GM10248 (cell line): ENCODE measurements at places on chromosomes 7 and 10.

DNA sequence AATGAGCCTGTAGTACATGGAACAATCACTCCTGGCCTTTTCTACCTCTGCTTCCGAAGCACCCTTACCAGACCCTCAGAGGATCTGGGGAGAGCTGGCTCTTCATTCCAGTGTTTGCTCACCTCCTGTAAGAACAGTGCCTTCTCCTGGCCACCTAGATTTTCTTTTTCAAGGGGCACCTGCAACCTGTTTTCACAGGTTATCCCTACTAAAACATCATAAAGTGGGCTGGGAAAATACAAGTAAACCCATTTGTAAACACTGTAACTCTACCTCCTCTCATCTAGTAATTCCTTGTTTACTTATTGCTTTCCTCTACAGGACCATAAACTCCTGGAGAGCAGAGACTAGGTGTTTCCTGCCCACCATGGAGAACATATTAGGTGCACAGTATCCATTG is 1.1 kb downstream of the PIK3AP1 start:
- DNase-seq: no peak

DNA sequence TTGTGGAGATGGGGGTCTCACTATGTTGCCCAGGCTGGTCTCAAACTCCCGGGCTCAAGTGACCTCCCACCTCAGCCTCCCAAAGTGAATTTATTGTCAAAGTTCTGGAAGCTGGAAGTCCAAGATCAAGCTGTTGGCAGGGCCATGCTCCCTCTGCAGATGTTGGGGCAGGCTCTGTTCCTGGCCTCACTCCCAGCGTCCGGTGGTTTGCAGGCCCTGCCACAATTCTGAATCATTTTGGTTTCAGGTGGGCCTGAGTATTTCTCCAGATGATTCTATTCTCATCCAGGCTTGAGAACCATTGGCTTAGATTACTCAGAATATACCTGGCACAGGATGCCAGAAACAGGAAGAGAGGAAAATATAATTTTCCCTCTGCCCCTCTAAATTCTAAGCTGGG is 737.4 kb downstream of the TNS3 start:
- DNase-seq: no peak

DNA sequence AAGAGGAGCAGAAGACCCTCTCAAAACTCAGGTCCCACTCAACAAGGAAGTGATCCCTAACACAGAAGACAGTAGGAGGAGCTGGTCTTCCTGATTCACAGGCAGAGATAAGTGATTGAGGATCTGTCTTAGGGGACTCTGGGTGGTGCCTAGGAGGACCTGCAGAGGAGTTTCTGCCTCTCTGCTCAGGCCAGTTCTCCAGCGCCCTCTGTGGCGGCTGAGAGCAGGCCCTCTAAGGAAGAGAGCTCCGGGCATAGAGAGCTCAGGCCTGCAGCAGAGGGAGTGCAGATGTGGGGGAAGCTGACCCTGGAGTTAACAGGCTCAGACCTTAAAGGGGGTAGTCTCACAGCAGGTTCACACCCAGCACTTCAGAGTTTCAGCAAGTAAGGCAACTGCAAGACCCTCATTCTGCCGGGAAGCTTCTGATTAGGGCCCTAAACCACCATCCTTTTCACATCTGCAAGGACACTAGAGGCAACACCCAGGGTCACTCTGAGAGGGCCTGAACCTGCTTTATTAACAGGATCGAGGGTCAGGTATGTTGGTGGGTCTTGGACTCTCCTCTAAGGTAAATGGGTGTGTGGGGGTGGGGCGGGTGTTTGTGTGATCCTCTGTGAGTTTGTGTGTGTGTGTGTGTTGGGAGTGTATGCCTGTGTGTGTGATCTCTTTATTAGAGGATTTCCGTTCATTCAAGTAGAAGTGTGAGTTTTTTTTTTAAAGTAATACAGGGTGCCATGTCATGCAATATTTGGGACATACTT is 57.6 kb upstream of the TARP start:
- no peak for DNase-seq

DNA sequence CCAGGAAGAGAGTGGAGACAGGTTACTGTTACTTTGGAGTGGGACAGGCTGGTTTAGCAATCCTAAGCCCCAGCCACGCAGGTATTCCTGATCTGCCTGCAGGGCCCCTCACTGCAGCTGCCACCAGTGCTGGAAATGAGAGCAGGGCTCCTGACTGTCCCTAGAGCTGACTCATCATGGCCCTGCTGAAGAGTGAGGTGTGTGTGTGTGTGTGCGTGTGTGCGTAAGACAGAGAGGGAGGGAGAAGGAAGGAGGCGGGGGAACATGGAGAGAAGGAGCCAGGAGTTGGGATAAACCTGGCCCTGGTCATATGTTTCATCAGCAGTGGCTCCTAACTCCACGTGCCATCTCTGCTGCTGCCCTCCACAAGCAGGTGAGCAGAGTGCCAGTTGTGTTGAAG is 3.6 kb downstream of the FOXI2 start:
- no peak for DNase-seq

DNA sequence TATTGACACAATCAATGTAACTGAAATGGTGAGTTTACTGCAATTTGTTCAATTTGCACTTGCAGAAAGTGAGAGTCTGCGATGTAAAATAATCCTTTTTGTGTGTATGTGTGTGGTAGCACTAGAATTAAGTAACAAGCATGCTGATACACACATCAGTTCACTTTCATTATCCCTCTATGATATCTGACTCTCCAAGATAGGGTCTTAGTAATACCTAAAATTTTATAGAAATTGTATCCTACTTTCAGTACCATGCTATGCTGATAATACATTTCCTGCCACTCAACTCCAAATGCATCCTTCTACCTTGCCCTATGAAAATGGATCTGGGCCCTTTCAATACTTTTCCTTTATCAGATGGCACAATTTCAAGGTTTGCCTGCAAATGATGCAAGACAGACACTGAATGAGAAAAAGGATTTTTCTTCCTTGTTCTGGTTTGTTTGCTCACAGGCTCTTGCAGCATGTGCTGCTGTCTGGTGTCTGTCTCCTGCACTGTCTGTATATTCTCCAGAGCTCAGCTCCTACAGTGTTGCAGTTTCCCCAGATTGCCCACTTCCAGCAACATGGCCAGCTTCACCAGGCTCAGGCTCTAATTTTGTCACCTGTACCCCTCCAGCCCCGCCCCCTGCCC is 297.9 kb upstream of the HGF start:
- no peak for DNase-seq

GRCh38 chr7:126440542-126440941 is 812.2 kb downstream of the GRM8 start:
- DNase-seq: no peak

- no peak for DNase-seq
Measured at GRCh38 chr7:55189878-55190436, 171.1 kb downstream of the EGFR start.

DNA sequence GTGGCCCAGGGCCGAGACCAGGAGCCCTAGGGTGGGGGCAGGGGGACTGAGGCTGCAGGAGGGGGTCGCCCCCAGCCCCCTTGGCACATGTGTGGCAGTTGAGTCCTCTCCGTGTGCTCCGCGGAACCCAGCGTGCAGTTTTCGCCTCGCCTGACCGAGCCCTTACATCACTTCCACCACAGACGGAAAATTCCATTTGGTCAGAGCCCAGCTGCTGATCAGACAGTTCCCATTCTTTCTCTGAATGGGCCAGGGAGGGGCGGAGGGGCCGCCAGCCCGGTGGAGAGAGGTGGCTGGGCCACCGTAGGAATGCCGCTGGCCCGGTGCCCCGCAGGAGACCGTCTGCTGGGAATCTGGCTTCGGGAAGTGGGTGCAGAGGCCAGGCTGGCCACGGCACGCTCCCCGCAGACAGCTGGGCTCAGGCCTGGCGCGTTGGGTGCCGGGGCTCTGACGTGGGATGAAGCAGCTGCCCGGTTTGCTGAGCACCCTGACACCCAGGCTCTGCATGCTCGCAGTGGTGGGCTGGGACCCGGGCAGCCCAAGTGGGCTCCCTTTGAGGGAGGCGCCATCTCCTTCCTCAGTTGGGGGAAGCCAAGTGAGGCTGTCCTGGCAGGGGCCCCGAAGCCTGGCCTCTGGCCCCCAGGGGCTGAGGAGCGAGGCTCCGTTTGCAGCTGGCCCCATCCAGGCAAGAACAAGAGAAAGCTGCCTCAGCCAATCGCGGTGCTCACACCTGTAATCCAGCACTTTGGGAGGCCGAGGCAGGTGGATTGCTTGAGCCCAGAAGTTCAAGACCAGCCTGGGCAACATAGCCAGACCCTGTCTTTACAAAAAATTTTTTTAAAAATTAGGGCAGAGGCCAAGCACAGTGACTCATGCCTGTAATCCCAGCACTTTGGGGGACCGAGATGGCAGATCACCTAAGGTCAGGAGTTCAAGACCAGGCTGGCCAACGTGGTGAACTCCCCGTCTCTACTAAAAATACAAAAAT is 9.9 kb downstream of the TTYH3 start:
- DNase-seq: peak; percentile 77
